ENCODE measurements at places on chromosomes 3 and 15.

GRCh38 chr3:80542456-80542855 lies 774.7 kb upstream of the ROBO1 start:
- DNase-seq: no peak

GRCh38 chr3:133945381-133946095 lies 49.9 kb upstream of the RAB6B start:
- no peak for DNase-seq

DNA sequence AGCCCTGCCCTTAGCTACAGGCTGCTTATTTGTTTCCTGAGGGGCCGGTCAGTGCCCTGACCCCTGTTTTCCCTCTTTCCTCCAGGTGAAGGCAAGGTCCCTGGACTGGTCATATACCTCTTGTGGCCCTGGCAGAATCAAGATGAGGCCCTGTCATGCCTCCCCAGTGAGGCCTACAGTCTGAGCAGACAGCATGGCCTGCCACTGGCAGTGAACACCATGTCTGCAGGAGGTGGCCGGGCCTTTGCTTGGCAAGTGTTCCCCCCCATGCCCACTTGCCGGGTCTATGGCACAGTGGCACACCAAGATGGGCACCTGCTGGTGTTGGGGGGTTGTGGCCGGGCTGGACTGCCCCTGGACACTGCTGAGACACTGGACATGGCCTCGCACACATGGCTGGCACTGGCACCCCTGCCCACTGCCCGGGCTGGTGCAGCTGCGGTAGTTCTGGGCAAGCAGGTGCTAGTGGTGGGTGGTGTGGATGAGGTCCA lies 1.2 kb downstream of the KLHDC8B start:
- no peak for DNase-seq

- DNase-seq: no peak
Measured at GRCh38 chr3:3015185-3016089, 94.7 kb downstream of the IL5RA start.

DNA sequence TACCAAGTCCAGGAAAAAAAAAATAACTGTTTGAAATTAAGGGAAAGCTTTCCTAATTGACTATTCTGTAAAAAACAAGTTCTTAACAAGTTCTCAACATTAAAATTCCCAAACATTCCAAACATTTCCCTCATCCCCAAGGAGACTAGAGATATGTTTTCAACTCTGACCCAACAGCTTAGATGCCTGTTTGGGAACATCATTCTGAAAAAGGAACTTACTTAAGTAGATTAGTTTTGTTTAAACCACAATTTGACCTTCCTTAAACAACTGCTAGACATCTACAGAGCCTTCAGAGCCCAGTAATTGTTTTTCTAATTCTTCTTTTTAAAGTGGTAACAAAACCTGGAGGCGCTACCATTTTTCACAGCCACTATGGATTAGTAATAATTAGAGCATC lies 12.8 kb downstream of the UBR1 start:
- no peak for DNase-seq

DNA sequence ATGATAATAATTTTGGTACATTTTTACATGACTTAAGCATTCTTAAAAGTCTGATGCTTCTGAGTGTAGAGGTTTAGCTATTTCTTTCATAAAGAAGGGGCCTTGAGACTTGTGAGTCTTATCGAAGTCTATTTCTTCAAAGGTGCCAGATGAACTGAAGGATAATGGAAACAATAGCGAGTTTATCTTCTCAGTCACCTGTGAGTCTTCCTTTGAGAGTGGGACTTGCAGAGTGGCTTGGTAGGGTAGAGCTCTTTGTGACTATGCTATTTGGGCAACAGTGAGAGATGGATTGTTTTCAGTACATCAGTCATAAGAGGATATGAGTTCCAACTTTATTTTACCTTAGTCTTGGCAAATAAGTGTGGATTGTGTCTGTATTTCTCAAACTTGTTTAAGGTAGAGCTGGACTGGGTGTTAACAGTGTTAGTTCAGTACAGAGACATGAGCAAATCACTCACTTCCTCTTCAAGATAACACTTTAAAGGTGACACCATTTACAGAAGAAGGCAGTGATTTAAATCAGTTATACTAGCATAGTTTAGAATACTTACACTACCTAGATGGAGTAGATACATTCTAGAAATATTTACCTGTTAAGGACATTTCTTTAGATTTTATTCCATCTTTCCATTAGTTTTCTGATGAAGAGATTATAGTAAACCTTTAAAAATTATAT lies 3.2 kb downstream of the AKAP13 start:
- no peak for DNase-seq

GRCh38 chr3:35223632-35224394 lies 415.5 kb upstream of the ARPP21 start:
- no peak for DNase-seq

GRCh38 chr15:70047386-70048197 lies 50.1 kb downstream of the TLE3 start:
- no peak for DNase-seq

- DNase-seq: no peak
Measured at GRCh38 chr3:143283432-143284128, 164.0 kb downstream of the CHST2 start.

DNA sequence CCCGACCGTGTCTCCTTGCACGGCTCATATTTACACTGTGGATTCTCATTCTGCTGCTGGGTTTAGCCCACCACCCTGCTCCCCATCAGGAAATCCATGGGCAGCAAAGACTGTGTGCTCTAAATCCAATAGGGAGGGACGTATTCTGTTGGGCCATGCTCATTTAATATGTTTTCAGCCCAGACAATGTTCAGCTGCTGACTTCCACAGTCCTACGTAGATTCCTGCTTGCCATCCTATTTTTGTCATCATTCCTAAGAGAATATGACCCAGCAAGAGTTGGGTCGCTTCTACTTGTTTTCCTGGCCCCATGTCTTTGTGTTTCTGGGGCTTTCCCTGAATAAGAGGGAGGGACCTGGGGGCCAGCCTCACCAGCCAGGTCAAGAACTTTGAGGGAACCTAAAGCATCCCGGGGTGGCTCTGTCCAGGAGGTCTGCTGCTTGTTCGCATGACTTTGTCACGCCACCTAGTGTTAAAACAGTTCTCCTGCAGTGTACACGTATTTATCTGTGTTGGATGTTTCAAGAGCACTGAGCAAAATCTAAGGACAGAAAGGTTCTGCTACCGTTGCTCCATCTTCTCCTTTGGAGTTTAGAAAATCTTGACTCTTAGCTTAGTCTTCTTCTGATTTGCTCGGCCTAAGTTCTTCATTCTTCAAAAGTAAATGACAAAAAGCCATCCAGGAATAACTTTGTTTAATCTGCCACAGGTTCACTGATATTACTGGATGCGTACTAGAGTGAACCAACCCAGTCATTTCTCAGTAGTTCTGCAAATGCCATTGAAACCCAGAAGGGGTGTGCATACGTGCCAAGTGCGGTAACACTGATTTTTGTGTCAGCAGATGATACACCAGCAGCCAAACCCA lies 79.8 kb upstream of the NR2E3 start:
- DNase-seq: no peak

- no peak for DNase-seq
Measured at GRCh38 chr3:156892701-156893100, 66.5 kb downstream of the LEKR1 start.

GRCh38 chr15:85398822-85399221 lies 18.4 kb downstream of the AKAP13 start:
- DNase-seq: no peak

DNA sequence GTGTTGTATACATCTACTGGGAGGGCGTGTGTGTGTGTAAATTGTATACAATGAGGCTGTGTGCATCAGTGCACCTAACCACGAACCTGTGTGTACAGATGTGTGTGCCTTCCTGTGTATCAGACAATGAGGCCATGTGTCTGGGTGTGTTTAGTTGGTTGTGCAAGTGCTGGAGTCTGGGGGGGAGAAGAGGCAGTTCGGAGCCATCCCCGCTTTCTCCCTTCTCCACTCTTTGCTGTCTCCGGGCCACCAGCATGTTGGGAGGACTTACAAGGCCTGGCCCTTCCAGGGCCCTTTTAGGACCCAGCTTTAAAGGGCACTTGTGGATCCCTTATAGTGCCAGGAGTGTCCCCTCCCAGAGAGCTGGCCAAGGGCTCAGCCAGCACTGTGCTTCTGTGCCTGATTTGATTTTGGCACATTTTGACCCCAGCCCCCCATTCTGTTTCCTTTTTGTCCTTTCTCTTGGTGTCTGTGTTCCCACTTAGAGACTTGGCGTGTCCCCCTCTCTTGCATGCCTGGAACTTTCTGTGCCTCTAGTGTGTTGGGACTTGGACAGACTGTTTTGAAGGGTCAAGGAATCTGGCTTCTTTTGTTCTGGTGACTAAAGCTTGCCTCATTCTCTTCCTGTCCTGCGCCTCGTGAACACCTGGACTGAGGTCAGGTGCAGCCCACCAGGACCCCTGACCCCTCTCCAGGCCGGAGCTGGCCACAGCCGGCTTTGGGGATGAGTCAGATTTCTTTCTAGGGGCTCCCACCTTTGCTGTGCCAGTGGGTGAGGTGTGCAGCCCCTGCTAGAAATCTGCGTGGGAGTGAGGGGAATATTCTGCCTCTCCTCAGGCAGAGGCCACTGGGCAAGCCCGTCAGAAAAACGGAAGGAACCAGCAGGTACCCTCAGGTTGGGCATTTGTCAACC lies 1.5 kb downstream of the CTDSPL start:
- DNase-seq: no peak

DNA sequence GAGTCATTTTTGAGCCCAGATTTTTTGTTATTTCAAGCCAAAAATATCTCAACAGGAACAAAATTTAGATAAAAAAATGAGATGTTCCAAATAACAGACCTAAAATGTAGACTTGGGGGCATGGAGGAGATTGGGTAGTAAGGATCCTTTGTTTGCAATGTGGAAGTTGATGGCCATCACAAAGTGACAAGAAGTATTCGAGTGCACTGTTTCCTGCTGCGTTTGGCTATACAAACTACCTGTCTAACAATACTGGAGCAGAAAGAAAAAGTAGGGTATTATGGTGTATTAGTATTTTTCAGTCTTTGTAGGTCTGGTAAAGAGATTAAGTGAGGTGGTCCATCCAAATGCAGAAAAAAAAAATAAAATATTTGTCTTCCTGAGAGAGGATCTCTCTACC lies 284.2 kb downstream of the C3orf38 start:
- no peak for DNase-seq

All from stimulated activated CD8-positive, alpha-beta memory T cell treated with anti-CD3 and anti-CD28 coated beads, Interleukin-7, amount 100 ng/mL, for 4 hours (primary cell).